ENCODE measurements at places on chromosomes 1 and 21.

GRCh38 chr1:48105165-48105564 is 108.0 kb upstream of the TRABD2B start:
- DNase-seq: no peak

- no peak for DNase-seq
These were observed 420.9 kb upstream of the CAMK1G start for GRCh38 chr1:209162651-209163050.

GRCh38 chr21:45324489-45325205 is 37.0 kb upstream of the POFUT2 start:
- DNase-seq: no peak

DNA sequence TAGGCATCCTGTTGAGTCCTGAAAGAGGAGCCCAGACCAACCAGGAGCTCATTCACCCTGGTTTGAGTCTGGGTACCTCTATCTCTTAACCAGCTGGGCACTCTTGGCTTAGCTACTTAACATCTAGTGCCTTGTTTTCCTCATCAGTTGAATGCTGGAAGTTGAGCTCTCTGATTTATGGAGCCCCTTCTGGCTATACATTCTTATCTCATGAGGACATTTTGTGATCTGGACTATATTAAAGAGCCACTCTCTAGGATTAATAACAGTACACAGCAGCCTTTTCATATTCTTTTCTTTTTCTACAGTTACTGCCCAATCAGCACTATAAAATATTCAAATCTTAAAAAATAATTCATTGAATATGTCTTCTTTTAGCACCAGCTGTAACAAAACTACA is 296.9 kb upstream of the RUNX1 start:
- DNase-seq: no peak

GRCh38 chr1:12491656-12492055 is 126.4 kb downstream of the DHRS3 start:
- no peak for DNase-seq

- no peak for DNase-seq
These were observed 52.6 kb downstream of the CD34 start for GRCh38 chr1:207858281-207858680.
